ENCODE measurements at places on chromosomes 16 and 17.
A peak's percentile ranks its signal among the peaks of the same experiment; 100 is the strongest.

DNA sequence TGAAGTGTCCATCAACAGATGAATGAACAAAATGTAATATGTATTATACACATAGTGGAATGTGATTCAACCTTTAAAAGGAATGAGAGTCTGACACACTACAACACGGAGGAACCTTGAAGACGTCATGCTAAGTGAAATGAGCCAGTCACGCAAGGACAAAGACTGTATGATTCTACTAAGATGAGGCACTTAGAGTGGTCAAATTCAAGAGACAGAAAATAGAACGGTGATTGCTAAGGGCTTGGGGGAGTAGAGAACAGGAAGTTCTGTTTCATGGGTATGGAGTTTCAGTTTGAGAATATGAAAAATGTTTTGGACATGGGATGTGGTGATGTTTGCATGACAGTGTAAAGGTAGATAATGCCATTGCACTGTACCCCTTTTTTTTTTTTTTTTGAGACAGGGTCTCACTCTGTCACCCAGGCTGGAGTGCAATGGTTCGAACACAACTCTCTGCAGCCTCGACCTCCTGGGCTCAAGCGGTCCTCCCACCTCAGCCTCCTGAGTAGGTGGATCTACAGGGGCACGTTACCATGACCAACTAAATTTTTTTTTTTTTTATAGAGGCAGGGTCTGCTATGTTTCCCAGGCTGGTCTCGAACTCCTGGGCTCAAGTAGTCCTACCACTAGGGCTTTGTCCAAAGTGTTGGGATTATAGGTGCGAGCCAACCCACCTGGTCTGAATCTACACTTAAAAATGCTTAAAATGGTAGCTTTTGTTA lies 2.9 kb upstream of the CCDC102A start:
- no peak for DNase-seq

- DNase-seq: no peak
These were observed 7.9 kb upstream of the MON1B start for GRCh38 chr16:77183137-77183536.

DNA sequence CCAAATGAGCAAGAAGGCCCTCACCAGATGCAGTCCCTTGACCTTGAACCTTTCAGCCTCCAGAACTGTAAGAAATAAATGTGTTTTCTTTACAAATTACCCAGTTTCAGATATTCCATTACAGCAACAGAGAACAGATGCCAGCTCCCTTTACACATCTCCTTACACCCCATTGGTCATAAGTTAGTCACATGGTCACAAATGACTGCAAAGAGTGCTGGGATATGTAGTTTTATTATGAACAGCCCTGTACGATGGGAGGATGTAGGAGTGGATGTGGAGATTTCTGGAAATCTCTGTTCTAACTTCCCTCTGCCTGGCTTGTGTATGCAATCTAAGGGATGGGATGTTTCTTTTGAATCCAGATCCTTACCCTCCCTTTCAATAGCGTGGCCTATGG lies 13.3 kb upstream of the RPL38 start:
- peak; percentile 62 for DNase-seq

- DNase-seq: no peak
These were observed 252.4 kb upstream of the CACNG5 start for GRCh38 chr17:66582373-66583111.

- DNase-seq: no peak
These were observed 7.2 kb downstream of the KRT38 start for GRCh38 chr17:41433586-41433985.

GRCh38 chr16:54120846-54121480 lies 165.6 kb downstream of the IRX3 start:
- no peak for DNase-seq

DNA sequence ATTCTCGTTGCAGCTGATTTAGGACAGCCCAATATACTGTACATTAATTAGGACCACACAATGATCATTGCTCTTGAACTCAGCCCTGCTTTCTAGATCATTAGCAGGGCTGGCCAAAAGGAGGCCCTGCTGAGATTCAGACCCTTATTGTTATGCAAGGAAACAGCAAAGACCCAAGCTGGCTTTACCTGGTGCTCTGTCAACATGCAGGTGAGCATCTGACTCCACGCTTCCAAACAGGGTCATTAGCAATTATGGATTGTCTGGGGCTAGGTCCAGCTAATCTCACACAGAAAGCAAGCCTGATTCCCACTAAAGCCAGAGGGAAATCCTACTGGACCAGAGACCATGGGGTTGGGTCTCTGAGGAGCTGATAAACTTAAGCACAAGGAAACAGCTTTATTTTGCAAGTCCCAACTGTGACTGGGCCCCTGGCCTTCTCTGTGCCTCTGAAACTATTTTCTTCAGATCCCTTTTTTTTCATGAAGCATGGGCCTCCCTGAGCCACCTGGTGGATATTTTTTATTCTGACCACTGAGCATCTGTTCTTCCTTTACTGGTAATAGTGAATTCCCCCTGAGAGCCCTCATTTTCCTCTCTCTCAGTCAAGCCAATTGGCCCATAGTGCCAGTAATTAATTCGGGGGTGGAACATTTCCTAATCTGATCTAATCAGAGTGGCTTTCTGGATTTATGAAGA lies 236.1 kb downstream of the GRIN2A start:
- DNase-seq: no peak

- DNase-seq: no peak
These were observed 40.5 kb downstream of the DHRS7B start for GRCh38 chr17:21167303-21167702.

DNA sequence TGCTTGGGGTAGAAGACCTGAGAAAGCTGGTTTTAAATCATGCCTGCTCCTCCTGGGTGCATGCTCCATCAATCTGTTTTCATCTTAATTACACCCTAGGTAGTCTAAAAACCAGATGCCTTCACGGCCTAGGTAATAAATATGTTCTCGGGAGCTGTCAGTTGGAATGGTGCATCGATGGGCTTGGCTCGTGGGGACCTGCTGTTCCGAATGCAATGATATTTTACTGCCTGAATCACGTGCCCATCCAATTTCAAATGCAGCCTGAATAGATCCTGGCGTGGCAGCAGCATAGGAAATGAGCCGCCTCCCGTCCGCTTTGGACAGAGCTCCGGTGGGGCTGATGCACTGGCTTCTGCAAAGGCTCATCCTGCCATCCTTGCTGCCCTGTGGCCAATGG lies 18.8 kb upstream of the FAAP100 start:
- DNase-seq: no peak

DNA sequence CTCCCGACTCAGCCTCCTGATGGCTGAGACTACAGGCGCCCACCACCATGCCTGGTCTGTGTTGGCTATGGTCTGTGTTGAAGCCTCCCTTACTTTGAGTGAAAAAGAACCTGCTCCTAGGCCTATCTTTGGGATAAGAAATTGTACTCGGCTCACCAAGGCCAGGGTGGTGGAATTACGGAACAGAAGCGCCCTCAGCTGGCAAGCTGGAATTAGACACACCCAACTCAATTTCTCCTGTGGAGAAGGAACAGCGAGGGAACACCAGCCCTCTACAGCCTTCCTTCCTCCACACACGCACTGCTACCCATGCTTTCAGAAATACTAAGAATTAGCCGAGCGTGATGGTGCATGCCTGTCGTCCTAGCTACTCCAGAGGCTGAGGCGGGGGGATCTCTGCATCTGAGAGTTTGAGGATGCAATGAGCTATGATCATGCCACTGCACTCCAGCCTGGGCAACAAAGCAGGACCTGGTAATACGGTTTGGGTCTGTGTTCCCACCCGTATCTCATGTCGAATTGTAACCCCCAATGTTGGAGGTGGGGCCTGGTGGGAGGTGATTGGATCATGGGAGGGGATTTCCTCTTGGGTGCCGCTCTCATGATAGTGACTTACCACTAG lies 40.1 kb upstream of the RBBP6 start:
- DNase-seq: peak; percentile 8

Measured in NCI-H2029 (cell line).